Glutamatergic neuron (in vitro differentiated cells): ENCODE measurements at places on chromosomes 6 and 20. TPM values are rescaled to one million over a fixed set of nuclear protein-coding genes. Genes with fewer than 3 reads are reported as not detected.

Gene MAN1A1
- 10.5 TPM for total RNA-seq

Gene OXT
- total RNA-seq, result not detected

- DNase-seq, result no peak
Observed at GRCh38 chr20:24488064-24488799, 18.8 kb downstream of the SYNDIG1 start.

GRCh38 chr20:8385247-8385646 is 253.2 kb downstream of the PLCB1 start:
- DNase-seq, result peak; percentile 58

Gene SCGN
- 1.2 TPM for total RNA-seq

GRCh38 chr6:28725274-28725809 is 198.4 kb downstream of the TRIM27 start:
- DNase-seq, result no peak

DNA sequence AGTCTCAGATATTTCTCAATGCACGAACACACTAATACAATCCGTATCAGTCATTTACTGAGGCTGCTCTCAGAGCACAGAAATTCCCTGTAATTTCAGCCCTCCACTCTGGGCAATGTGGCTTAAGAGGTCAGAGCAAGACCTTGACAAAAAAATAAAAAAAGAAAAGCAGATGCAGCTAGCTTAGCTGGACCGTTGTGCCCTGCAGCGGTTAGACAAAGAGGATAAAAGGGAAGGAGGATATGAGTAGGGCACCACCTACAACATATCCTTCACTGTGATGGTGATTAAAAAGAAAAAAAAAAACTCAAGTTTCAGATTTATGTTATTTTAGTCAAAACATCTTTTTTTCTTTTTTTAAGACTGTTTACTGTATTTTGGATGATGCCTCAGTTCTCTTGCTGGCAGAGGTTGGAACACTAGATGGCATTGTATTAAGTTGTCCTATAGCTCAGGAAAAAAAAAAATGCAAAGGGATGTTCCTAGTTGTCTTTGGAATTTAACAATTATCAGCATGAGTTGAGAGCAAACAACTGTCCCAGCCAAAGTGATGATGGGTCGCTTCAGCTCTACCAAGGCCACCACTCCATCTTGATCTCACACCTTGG is 59.9 kb downstream of the ANKEF1 start:
- DNase-seq, result no peak

DNA sequence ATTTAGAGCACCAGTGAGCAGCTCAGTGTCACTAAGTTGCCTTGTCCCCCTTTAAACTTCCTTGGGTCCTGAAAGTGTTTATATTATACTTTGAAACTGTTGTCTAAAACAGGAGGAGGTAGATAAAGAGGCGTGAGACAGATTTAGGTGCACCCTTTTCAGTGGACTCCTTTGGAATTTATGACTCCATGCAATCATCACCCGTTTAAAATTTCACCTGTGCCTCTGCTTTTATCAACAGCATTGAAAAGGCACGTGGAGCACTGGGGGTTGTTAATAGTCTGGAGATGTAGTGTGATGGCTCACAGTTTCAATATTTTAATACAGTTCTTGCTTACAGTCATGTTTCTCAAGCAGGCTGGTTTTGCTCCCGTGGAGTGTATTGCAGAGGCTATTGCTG is 162.2 kb downstream of the PHACTR1 start:
- DNase-seq, result no peak

DNA sequence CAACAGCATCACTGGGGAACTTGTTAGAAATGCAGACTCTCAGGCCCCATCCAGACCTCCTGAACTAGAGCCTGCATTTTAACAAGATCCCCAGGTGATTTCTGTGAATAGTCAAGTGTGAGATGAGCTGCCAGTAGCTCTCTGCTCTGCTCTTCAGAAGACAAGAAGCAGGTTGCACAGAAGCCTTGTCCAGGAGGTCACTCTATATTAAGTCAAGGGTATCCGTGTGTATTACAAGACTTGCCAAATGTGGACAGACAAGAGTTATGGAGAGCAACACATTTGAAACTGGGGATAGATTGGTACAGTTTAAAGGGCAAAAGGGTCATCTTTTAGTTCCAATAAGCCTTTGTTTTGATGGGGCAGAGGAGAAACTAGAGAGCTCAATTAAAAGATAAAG is 23.2 kb upstream of the RIN2 start:
- no peak for DNase-seq

DNA sequence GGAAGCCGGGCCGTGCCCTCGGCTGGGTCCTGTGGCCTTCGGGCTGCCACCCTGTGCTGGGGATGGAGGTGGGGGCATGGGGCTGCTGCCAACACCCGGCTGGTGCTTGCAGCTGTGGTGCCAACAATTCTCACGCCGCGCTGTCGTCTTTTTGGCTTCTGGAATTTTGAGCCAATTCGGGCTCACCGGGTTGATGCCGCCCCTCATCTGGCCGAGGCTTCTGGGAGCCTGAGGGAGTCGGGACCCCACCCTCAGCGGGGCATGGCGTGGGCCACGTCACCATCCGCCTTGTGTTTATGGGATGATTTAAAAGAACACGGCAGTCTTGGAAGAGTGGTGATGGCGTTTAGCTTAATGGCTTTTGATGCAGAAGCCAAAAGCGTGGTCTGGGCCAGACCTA is 8.7 kb upstream of the NPBWR2 start:
- no peak for DNase-seq

- no peak for DNase-seq
Observed at GRCh38 chr6:132235596-132236280, 165.5 kb downstream of the MOXD1 start.

DNA sequence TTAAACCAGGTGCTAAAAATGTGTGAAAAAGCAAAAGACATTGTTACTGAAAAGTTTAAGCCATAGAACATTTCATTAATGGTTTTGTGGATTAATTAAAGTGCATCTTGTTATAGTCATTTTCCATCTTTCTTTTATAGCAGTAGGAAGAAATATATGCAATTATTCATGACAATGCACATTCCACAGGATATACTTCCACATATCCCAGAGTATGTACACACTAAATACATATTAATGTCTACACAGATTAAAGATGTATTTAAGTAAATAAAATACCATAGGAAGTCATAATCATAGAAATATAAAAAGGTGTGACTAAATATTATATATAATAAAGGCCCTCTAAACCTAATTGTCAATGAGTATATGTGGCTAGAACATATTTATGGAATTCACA is 578.8 kb downstream of the PHF3 start:
- DNase-seq, result no peak

DNA sequence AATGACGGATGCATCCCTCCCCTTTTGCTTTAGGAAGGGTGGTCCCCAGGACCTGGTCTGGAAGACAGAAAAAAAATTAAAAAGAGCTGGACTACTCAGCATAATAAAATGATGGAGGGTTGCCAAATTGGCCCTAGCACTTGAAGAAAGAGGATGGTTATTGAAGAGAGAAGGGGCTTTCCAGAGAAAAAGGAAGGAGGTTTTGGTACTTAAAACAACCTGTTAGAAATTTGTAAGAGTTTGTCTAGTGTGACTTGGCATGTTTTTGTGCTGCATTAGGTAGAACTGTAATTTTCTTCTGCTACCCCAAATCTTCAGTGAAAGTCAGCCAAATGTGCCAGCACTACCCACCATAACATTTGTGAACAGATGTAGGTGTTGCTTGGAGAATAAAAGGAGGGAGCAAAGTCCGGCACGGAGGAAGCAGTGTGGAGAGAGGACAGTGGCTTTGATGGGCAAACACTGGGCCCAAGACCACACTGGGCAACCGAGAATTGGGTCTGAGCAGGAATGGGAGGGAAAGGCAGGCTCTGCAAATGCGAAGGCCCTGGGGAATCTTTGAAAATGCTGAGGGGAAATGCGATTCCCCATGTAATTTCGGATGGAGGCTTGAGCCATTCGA is 160.9 kb downstream of the QRSL1 start:
- no peak for DNase-seq

DNA sequence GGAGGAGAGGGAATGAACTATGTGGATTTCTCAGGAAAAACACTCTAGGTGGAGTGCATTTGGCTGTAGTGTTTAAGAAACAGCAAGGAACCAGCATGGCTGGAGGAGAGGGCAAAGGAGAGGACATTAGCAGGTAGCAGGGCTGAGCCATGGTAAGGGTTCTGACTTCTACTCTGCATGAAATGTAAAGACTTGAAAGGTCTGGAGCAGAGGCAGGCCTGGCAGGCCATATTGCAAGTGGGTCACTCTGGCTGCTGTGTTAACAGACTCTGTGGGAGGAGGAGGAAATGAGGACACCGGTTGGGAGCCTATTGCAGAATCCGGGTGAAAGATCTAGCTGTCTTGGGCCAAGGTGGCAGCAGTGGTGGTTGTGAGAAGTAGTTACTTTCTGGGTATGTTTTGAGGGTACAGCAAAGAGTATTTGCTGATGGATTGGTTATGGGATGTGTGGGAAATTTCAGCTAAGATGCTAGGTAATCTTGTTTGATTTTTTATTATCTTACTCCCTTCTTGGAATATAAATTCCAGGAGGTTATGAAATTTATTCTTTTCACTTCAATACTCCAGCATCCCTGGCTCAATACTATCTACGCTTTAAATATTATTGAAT is 115.9 kb upstream of the BCLAF1 start:
- no peak for DNase-seq

- DNase-seq, result no peak
Observed at GRCh38 chr6:163243083-163243482, 171.4 kb upstream of the QKI start.

DNA sequence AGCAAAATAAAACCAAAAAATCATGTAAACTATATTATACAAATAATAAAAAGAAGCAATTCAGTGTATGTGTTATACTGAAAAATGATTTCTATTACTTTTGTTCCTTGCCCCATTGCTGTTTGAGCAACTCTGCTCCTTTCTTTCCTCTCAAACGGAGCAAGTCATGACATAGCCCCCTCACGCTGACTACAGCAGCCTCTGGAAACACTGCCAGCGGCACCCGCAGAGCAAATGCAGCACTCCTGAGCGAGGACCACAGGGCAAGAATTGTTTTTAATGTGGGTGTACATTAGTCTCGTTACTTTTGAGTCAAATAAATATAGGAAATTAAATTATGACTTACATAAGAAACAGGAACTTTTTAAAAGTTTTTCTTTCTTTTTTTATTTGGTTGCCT is 350.1 kb upstream of the HSF2 start:
- no peak for DNase-seq

DNA sequence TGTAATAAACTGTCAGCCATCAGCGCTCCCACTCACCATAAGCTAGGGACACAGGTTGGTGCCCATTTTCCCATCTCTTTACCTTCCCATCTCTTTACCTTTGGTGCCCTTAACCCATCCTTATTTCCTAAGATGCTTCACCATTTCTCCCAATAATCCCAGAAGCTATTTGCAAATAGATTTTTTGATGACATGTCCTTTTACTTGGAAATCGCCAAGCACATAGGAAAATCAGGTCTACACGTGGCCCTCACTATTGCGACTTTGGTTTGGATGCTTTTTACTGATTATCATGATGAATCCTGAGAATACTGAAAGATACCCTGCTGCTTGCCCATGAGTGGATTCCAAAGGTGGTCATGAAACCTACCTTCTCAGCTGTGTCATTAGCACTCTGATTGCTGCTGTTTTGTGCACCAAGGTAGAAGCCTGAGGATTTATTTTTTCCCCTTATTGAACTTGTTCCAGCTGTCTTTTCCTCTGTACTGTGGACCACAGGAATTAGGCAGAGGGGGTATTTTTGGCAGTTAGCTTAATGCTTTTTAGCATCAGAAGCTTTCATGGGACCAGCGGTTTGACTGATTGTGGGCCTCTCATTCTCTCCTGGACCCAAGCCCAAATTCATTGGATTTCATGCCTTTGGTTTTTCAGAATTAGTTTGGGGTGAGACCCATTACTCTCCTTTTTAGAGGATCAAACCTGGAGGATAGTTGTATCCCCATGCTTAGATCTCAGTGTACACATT is 229.6 kb upstream of the RIN2 start:
- no peak for DNase-seq

Gene CTCFL
- not detected for total RNA-seq

GRCh38 chr6:170283212-170284081 is 7.4 kb downstream of the DLL1 start:
- no peak for DNase-seq

Gene TGM3
- total RNA-seq, result not detected

GRCh38 chr6:115004204-115004603 is 661.4 kb upstream of the HS3ST5 start:
- no peak for DNase-seq

Gene COL20A1
- 2.1 TPM for total RNA-seq

Gene TPD52L2
- total RNA-seq, result 109 TPM

DNA sequence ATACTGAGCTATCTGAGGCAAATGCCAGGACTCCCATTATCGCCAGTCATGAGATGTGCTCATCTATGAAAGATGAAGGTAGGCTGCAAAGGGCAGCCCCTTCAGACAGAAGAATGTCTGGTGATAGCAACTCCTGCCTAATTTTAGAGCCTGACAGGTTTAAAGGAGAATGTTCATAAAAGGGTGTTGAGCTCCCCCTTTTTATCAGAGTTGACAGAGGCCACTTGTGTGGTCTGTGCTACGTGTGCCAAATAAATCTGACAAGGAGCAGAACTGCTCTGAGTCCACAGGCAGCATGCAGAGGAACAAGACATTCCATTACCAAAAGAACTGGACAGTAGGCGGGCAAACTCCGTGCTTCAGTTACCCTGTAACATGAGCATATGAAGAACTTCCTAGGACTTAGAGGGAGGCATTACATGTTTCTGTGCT is 101.8 kb downstream of the PREP start:
- no peak for DNase-seq

DNA sequence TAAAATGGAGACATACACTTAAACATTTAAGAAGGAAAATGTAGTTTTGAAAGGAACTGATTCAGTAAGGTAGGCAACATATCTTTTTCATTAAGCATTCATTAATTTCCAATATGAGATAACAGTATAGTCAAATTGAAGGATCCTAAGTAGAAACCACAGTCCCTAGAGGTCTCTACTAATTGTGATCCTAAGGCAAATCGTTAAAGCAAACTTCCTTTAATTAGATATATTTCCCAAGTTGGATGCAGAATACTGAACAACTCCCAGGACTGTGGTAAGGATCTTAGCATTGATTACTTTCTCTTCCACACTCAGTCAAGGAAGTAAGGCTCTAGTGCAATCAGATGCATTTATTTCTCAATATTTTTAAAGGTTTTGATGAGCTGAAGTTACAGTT is 604.1 kb upstream of the GJE1 start:
- DNase-seq, result no peak

DNA sequence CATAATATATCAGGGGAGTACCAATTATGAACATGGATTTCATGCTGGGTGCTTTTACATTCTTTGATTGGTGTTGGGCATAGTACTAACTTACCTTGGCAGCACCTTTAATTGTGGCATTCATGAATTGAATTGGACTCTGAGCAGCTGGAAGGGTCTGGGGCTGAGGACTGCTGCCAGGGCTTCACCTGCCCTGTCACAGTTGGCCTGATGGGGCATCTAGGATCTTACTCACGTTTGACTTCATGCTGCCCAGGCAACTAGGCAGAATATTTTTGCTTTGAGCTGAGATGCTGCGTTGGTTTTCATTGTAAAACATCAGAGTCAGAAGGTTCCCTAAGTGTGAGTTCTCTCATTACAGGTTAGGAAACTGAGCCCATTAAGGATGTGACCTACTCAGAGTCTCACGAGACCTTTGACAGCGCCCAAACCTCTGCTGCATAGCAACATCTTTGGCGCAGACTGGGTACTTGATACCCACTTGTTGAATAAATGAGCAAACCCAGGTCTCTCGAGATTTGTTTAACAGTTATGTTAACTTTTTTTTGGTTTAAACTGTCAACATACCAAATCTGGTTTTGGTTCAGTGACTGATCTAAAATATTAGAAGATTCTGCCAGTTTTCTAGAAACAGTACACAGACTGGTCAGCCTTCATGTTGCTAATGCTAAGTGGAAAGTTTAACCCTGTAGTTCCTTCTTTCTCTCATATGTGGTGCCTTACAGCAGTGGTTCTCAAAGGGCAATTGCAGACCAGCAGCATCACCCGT is 104.9 kb downstream of the TCP11 start:
- DNase-seq, result no peak
